CD4-positive, CD25-positive, alpha-beta regulatory T cell (primary cell): ENCODE measurements at places on chromosomes 12 and 14. TPM values are rescaled to one million over a fixed set of nuclear protein-coding genes. Genes with fewer than 3 reads are reported as not detected.

Gene PLA2G1B
- total RNA-seq: not detected

DNA sequence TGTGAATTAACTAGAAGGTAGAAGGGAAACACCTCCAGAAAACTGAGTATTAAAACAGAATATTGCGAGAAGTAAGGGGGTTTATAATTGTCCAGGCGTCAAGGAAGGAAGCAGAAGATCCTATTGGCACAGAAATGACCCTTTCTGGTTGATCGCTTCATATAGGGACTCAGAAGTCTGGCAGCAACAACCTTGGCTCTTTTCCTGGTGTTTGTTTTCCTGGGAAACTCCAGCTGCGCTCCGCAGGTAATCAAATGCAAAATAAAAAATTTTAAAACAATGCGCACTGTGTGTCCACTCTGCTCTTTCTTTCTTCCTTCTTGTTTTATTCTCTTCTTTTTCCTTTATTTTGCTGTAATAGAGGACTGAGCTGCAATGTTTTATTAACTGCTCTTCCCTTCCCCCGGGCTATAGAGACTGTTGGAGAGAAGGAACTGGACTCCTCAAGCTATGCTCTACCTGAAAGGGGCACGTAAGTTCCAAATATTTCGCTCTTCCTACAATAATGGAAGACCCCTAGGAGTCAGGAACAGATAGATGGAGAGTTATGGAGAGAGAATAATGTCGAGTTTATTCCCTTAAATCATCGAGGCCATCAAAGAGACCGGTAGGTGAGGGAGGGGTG, 737 bp downstream of the SPX start:
- peaks cover 16% of the 10 kb centered on the region for H3K4me1 ChIP-seq
- peak overlapping the region; percentile 60 for H3K4me3 ChIP-seq
- H3K27me3 ChIP-seq: peaks cover 22% of the 10 kb centered on the region
- no peak overlapping the region for H3K27ac ChIP-seq
- H3K36me3 ChIP-seq: no peaks in the 10 kb centered on the region

Gene SOAT2
- total RNA-seq: 0.37 TPM

- peaks cover 79% of the 10 kb centered on the region for H3K4me1 ChIP-seq
- no peak overlapping the region for H3K27ac ChIP-seq
- no peak overlapping the region for H3K4me3 ChIP-seq
- no peak for DNase-seq
- H3K27me3 ChIP-seq: no peaks in the 10 kb centered on the region
These were observed 28.2 kb upstream of the RPLP0 start for GRCh38 chr12:120229071-120229486.

Gene PLEKHH1
- total RNA-seq: 0.15 TPM

GRCh38 chr14:61524211-61524806, 171.0 kb upstream of the HIF1A start:
- DNase-seq: no peak
- H3K27ac ChIP-seq: peak overlapping the region; percentile 6
- peaks cover 54% of the 10 kb centered on the region for H3K36me3 ChIP-seq
- H3K27me3 ChIP-seq: no peaks in the 10 kb centered on the region
- peaks cover 36% of the 10 kb centered on the region for H3K4me1 ChIP-seq

DNA sequence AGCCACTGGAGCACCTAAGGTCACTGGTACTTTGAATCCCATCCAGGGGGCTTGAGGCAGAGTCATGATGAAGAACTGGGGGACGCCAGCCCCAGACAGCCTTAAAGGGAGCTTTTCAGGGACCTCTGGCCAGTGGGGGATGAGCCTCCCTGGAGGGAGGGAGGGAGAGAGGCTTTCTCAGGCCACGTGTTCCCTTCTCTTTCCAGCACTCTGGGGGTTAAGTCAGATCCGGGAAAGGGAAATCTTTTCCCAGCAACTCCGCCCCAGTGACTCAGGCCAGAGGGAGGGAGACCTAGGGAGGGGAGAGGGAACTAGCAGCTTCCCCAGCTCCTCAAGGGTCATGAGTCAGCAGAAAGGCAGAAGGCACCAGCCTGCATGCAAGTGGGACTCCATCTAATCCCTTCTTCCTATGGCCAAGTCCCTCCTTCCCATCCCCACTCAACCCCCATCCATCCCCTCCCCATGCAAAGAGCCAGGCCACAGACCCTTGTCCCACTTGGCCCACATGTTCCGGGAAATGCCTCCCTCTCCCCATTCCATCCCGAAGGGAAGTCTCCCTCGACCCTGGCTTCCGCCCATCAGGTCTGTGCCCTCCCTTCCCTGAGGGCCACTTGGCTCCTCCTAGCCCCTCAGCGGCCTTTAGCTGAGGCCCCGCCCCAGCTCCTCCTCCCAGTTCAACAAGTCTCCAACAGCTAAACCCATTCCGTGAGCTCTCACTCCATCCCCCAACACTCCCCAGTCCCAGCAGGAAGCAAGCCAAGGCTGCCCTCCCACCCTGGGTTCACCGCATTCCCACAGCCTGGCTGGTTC, 5.6 kb downstream of the TNFRSF1A start:
- no peaks in the 10 kb centered on the region for H3K27me3 ChIP-seq
- peak overlapping the region; percentile 90 for H3K27ac ChIP-seq
- peak; percentile 74 for DNase-seq
- H3K4me1 ChIP-seq: peaks cover 67% of the 10 kb centered on the region

Gene PLD4
- not detected for total RNA-seq

Gene RHEBL1
- 6.0 TPM for total RNA-seq

GRCh38 chr12:85065837-85066482, 29.8 kb downstream of the LRRIQ1 start:
- no peak overlapping the region for H3K27ac ChIP-seq
- no peaks in the 10 kb centered on the region for H3K4me1 ChIP-seq
- no peaks in the 10 kb centered on the region for H3K27me3 ChIP-seq
- no peak for DNase-seq
- no peaks in the 10 kb centered on the region for H3K36me3 ChIP-seq

DNA sequence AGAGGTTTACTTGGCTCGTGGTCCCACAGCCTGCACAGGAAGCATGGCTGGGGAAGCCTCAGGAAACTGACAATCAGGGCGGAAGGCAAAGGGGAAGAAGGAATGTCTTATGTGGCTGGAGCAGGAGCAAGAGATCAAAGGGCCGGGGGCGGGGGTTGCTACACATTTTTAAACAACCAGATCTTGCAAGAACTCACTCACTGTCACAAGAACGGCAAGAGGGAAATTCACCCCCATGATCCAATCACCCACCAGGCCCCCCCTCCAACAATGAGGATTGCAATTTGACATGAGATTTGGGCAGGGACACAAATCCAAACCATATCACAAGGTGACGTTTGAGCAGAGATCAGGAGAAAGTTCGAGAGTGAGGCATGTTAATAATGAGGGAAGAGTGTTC, 163.7 kb upstream of the RPH3A start:
- no peak for DNase-seq
- no peak overlapping the region for H3K27ac ChIP-seq
- no peaks in the 10 kb centered on the region for H3K4me1 ChIP-seq
- no peaks in the 10 kb centered on the region for H3K27me3 ChIP-seq
- H3K4me3 ChIP-seq: no peak overlapping the region
- H3K36me3 ChIP-seq: no peaks in the 10 kb centered on the region

DNA sequence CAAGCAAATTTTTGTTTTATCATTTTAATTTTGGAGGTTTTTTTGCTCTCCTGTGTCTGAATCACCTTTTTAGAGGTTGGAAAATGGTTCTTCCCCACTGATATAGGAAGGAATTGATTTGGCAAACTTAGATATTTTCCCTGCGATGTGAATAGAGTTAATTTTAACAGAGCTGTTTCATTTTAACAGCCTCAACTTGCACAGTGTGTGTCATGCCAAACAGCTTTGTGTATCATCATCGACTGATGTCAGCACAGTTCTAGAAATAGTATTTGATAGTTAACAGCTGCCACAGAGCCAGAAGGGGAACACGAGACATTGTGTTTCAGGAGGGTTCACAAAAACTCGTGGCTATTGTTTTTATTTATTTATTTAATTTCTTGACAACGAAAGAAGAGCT, 243.1 kb upstream of the FOXN3 start:
- no peaks in the 10 kb centered on the region for H3K36me3 ChIP-seq
- DNase-seq: no peak
- H3K27ac ChIP-seq: no peak overlapping the region
- no peaks in the 10 kb centered on the region for H3K4me1 ChIP-seq

- no peaks in the 10 kb centered on the region for H3K36me3 ChIP-seq
- no peaks in the 10 kb centered on the region for H3K4me1 ChIP-seq
- peak; percentile 4 for DNase-seq
- H3K27ac ChIP-seq: no peak overlapping the region
These were observed 351.3 kb upstream of the KITLG start for GRCh38 chr12:88931598-88931997.

- H3K4me3 ChIP-seq: no peak overlapping the region
- peaks cover 54% of the 10 kb centered on the region for H3K36me3 ChIP-seq
- peaks cover 5% of the 10 kb centered on the region for H3K4me1 ChIP-seq
- no peak for DNase-seq
- H3K27me3 ChIP-seq: no peaks in the 10 kb centered on the region
- no peak overlapping the region for H3K27ac ChIP-seq
These were observed 14.9 kb downstream of the C2CD5 start for GRCh38 chr12:22529281-22530060.

Gene PPP2R3C
- 52.6 TPM for total RNA-seq

DNA sequence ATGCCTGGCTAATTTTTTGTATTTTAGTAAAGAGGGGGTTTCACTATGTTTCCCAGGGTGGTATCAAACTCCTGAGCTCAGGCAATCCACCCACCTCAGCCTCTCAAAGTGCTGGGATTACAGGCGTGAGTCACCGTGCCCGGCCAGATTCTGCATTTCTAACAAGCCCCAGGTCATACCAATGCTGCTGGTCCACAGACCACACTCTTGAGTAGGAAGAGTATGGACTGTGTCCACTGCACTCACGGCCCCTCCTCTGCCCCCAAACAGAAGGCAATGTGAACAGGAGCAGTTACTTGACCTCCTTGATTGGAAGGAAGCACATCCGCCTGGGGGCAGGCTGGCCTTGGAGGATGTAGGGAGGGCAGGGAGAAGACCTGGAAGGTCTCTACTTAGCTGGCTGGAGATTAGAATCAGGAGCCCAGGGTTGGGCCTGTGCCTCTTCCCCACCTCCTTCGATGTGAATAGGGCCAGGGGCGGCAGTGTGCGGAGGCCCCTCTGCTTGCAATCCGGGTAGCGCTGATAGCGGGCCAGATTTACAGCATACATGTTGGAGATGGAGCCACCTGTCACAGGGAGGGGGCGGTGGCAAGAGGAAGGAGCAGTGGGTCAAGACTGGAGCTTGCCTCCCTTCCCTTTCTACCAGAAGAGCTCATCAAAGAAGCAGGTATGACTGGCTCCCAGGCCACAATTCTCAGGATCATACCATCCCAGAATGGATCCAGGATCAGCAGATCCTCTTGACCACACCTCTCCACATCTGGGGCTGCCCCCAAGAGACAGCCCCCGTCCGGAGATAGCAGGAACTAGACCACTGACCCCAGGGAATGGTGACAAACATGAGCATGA, 9.4 kb upstream of the ZNF740 start:
- no peaks in the 10 kb centered on the region for H3K27me3 ChIP-seq
- H3K27ac ChIP-seq: no peak overlapping the region
- DNase-seq: no peak
- peaks cover 3% of the 10 kb centered on the region for H3K36me3 ChIP-seq

DNA sequence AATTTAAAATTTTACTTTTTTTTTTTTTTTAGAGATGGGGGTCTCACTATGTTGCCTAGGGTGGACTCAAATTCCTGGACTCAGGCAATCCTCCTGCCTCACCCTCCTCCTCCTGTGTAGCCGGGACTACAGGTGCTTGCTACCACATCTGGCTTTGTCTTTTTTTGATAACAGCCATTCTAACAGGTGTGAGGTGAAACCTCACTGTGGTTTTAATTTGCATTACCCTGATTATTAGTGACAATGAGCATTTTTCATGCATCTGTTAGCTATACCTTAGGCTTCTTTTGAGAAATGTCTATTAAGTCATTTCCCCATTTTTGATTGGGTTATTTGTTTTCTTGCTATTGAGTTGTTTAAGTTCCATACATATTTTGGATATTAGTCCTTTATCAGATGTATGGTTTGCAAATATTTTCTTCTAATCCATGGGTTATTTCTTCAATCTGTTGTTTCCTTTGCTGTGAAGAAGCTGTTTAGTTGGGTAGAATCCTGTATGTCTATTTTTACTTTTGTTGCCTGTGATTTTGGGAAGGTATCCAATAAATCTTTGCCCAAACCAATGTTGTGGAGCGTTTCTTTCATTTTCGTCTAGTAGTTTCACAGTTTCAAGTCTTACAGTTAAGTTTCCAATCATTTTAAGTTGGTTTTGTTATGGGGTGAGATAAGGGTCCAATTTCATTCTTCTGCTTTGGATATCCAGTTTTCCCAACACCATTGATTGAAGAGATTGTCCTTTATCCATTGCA, 86.1 kb downstream of the MYF5 start:
- H3K27ac ChIP-seq: no peak overlapping the region
- DNase-seq: no peak
- H3K27me3 ChIP-seq: no peaks in the 10 kb centered on the region
- H3K4me1 ChIP-seq: no peaks in the 10 kb centered on the region

Gene ATP2B1
- total RNA-seq: 189 TPM

Gene STAT6
- total RNA-seq: 215 TPM

GRCh38 chr12:131862084-131862441, 32.4 kb upstream of the ULK1 start:
- DNase-seq: no peak
- no peak overlapping the region for H3K4me3 ChIP-seq
- no peaks in the 10 kb centered on the region for H3K4me1 ChIP-seq

- DNase-seq: no peak
- no peak overlapping the region for H3K27ac ChIP-seq
- H3K4me3 ChIP-seq: no peak overlapping the region
- H3K27me3 ChIP-seq: no peaks in the 10 kb centered on the region
- peaks cover 18% of the 10 kb centered on the region for H3K36me3 ChIP-seq
These were observed 25.4 kb downstream of the RTRAF start for GRCh38 chr14:52014601-52015267.

DNA sequence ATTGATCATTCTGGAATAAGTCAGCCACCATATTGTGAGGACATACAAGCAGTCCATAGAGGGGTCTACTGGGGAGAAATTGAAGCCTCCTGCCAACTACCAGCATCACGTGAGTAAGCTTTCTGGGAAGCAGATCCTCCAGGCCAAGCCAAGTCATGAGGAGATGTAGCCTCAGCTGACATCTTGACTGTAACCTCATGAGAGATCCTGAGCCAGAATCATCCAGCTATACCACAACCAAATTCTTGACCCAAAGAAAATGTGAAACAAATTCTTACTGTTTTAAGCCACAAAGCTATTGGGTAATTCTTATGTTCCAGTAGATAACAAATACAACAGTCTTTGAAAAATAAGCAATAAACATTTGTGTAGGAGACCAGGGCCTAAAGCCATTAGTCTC, 479.4 kb upstream of the DCN start:
- H3K4me3 ChIP-seq: no peak overlapping the region
- no peaks in the 10 kb centered on the region for H3K4me1 ChIP-seq
- no peak overlapping the region for H3K27ac ChIP-seq
- no peaks in the 10 kb centered on the region for H3K27me3 ChIP-seq

- peaks cover 16% of the 10 kb centered on the region for H3K4me1 ChIP-seq
- no peak overlapping the region for H3K27ac ChIP-seq
- DNase-seq: no peak
- H3K27me3 ChIP-seq: no peaks in the 10 kb centered on the region
These were observed 2.0 kb downstream of the SMARCD1 start for GRCh38 chr12:50087151-50087550.
